Activated CD4-positive, alpha-beta T cell treated with anti-CD3 and anti-CD28 coated beads, Interleukin-2, amount 50 U/mL, for 4 hours (primary cell): ENCODE measurements at places on chromosomes 16 and 17.

DNA sequence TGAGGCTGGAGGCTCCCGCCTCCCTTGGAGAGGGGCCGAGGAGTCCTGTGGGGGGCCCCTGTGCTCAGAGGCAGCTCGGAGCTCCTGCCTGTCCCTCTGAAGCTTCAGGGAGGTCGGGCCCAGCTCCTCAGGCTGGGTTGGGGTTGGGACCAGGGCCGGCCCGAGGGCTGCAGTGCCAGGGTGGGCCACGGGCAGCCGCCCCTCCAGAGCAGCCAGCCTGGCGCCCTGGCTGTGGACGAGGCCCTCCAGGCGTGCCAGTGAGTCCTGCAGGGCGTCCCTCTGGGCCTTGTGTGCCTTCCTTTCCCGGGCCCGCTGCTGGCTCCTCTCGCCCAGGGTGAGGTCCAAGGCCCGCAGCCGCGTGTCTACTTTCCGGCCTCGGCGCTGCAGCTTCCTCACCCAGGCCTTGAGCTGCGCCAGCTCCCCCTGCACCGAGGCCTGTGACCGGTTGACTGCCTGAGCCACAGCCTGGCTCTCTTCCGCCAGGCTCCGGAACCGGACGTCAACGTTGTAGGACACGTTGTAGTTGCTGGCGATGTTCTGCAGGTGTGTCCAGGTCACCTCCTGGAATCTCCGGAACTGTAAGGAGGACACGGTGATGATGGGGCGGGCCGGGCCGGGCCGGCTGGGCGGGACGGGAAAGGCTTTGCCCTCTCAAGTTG lies 1.2 kb downstream of the PTX4 start:
- DNase-seq: no peak

- DNase-seq: no peak
Measured at GRCh38 chr16:70738083-70738977, 52.5 kb upstream of the MTSS2 start.

DNA sequence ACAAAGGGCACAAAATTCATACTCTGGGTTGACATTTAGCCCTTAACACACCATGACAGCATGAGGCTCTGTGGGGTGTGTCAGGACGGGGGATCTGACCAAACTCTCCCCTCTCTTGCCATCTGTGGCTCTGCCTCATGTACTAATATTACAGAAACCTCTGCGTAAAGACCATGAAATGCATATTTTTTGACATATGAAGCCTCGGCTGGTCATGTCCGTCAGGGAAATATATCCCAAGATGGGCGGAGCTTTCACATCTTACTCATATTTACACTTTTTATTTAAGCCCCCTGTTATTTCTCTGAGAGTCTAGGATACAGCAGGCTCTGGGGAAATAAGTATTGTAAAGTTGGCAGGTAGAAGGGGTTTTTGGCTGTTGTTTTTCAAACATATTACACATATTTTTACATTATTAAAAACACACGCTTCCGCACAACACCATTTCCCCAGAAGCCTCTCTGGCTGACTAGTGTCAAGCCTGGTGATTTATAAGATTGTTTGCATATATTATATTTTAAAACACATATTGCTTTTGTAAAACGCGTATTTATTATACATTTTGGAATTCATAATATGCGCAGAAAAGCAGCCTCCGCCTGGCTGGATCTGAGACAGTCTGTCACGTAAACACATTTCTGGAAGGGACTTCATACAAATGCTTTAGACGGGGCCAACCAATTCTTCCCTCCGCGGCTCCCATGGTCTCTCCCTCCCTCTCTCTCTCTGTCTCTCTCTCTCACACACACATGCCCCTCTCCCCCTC lies 237.7 kb upstream of the ZFHX3 start:
- DNase-seq: no peak

DNA sequence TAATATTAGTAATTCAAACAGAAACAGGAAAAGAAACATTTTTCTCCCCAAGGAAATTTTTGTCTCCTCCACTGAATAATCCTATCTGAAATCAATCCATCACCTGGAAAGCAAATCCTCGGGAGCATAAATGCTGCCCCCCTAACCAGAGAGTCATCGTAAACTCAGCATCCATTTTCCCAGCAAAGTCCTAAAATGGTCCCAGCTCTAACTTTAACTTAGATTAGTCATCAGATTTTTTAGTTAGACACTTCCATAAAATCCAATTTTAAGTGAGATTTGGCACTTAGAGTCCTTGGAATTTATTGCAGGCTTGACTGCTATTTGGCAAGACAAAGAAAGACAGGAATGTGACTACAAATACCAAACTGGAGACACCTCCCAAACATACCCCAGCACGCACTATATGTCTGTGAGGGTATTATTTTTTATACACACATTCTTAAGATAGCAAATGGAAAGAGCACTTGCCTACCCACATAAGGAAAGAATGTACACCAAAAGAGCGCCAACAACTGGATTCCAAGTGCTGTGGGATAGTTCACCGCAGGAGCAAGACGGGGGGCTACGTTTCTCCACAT lies 15.4 kb downstream of the SCO1 start:
- no peak for DNase-seq

DNA sequence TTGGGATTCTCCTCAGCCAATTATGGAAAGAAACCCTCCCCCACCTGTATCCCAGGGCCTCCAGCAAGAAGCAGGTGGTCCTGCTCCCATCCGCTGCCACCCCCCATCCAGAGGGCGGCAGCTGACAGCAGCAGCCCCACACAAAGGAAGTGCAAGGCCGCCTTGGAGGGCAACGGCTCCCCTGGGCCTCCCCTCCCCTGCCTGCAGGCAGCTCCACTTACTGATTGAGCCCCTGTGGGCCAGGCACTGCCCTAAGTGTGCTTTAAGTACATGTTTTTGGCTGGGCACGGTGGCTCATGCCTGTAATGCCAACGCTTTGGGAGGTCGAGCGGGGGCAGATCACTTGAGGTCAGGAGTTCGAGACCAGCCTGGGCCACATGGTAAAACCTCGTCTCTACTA lies 257.6 kb downstream of the PARN start:
- DNase-seq: no peak

DNA sequence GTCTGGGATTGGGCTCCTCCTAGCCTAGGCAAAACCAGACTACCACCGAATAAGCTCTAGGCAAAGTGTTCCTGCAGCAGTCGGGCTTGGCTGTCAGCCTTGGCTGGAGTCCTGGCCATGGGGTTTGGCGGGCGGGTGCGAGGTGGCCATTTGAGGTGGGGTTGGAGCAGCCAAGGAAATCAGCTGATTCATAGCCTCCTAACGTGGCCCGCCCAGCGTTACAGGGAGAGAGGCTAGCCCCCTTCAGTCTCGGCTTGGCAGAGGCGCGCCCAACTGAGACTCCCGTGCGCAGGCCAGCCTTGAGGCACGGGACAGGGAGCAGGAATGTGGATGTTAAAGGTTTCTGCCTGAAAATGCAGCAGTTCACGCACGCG lies 1.9 kb downstream of the PMP22 start:
- DNase-seq: no peak

GRCh38 chr16:11084484-11084875 lies 140.1 kb downstream of the CLEC16A start:
- DNase-seq: no peak

DNA sequence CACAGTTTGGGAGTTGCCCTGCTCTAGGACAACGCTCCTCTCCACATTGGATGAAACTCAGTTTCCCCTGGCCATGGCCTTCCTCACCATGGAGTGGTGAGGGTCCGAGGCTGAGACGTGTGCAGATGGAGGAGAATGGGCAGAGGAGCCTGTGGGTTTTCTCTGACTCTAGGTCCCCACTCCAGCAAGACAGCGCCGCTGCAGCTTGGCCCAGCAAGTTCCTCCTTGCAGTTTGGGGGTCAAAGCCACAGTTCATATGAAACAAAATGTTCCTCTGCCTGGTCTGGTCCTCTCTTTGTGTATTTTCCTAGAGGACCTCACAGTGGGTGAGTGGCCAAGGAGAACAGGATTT lies 2.3 kb downstream of the C16orf54 start:
- no peak for DNase-seq

DNA sequence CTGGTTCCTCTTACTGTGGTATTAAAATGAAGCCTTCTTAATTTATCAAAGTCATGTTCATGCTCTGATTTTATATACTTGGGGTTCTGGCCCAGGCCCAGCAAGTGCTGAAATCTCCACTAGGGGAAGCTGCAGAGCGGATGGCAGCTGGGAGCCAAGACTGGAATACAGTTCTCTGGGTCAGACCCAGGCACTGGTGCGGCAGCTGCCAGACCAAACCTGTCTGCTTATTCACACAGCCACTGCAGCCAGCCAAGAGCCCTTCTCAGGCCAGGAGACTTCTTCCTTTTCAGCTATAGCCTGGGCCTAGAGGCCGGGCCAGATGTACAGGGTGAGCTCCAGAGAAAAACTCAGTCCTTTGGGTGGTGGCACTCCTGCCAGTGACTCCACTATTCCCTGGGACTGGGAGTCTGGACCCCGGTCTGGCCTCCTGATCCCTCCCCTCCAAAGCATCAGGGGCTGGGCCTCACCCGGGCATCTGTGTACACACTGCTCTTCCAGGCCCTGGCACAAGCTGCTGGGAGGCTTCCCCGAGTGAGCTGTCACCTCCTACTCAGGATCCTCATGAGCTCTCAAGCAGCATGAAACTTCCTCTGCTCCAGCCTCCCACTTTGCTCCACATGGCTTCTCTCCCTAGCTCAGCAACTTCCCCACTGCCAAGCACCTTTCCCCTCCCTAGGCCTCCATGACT lies 24.4 kb downstream of the ATP6V0D1 start:
- no peak for DNase-seq

GRCh38 chr16:55274391-55274790 lies 49.6 kb upstream of the IRX6 start:
- no peak for DNase-seq

GRCh38 chr17:34076743-34077631 lies 178.1 kb upstream of the CCL2 start:
- DNase-seq: no peak
